ENCODE measurements at places on chromosomes 2 and 18.

- no peak for DNase-seq
Observed at GRCh38 chr18:8912348-8913326, 189.9 kb upstream of the NDUFV2 start.

DNA sequence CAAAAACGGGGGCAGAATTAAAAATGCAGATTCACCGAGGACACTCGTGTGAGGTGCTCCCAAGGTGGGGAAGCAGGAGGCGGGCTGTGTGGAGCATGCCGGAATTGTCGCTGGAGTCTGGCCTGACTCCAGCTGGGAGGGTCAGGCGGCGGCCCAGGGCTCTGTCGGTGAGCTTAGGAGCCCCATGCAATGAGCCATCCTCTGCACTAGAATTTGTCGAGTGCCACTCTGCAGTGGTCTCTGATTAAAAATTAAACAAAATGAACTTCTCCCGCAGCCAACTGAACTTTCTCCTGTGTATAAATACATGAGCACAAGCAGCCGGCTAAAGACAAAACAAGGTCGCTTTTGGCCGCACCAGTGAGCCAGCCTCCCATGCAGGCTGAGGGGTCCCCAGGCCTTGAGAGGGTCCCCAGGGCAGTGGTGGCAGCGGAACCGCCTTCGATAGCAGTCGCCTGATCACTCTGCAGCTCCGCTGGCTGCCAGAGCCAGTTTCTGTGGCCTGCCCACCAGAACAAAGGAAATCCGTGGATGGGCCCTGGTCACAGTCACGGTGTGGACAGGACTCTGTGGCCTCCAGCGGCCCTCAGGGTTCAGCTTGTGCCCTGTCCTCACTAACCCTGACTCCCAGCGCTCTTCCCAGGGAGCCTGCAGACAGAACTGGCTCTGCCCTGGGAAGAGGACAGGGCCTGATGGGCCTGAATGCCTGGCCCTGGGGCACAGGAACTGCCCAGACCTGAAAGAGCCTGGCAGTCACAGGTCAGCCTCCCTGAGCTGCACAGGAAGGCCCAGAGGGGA, 201.3 kb downstream of the EIPR1 start:
- no peak for DNase-seq

- DNase-seq, result no peak
Observed at GRCh38 chr2:166240387-166241313, 112.8 kb upstream of the SCN1A start.

DNA sequence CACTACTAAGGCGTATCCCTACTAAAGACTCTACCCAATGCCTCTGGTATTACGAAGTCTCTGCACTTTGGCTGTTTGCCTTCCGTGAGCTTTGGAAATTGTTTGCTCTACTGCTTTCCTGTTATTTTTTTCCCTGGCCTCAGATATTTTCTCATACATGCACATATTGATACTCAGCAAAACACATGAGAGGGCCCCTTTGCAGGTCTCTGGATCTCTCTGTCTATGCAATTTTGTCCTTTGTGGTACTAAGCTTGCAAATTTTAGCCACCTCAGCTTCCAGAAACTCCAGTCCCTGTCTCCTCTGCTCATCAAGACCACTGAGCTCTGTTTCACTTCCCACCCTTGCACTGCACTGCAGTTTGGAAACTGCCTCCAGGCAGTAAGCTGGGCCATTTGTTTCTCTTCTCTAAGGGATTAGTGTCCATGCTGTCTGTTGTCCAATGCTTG, 46.6 kb downstream of the TAF1B start:
- DNase-seq, result no peak

GRCh38 chr2:149487189-149487588, 100.4 kb downstream of the MMADHC start:
- no peak for DNase-seq

DNA sequence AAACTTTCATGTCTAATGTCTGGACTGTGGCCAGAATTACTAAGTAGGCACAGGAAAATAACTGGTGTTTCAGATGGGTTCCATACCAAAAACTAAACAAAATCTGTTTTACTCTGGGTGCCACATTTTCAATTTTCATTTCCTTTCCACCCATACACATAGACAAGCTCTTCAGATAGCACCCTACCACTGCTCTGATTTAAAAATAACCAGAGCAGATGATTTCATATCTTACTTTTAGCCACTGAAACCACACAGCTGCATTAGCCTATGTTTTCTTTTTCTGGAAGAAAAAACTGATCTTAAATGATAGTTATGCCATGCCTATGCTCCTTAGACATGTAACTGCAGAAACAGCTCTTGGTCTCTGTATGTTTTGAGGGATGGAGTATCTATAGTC, 647.6 kb downstream of the CPS1 start:
- no peak for DNase-seq

DNA sequence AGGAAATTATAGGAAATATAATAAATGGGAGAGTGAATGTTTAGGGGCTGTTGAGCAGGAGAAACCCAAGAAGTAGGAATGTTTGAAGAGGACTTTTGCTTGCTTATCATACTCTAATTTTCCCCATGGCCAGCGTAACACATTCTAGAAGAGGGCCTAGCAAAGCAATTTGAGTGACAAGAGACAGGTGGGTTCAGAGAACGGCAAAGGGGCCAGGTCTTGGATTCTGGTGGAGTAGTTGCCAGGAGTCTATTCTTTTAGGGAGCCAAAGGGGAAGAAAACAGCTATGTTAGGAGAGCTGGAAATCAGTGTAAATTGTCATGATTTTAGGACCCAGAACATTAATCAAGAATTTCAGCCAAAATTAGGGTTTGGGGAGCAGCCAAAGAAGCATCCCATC, 96.5 kb downstream of the COL5A2 start:
- no peak for DNase-seq

DNA sequence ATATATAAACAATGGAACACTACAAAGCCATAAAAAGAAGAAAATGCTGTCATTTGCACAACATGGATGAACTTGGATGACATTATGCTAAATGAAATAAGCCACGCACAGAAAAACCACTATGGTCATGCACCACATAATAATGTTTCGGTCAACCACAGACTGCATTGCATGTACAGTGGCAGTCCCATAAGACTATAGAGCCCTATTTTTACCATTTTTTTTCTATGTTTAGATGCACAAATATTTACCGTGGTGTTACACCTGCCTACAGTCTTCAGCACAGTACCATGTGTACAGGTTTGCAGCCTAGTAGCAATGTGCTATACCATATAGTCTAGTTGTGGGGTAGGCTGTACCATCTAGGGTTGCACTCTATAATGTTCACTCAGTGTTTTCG, 476.1 kb downstream of the DLGAP1 start:
- no peak for DNase-seq

DNA sequence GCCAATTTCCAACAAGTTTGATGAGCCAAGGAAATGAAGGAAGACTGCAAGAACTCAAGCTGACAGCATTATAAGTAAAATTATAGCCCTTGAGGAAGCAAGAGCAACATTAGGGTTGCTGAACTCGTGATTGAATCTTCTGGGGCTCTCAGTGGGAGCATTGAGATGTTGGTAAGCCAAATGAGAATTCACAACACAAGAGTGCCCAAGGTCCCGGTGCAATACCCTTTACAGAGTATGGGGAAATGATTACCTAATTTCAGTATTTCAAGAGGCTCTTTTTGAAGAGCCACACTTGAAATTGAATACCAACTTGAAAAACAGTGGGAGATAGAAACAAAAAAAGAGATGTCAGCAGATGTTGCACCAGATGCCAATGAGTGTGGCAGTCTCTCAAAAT, 554.5 kb downstream of the STK39 start:
- DNase-seq, result no peak

DNA sequence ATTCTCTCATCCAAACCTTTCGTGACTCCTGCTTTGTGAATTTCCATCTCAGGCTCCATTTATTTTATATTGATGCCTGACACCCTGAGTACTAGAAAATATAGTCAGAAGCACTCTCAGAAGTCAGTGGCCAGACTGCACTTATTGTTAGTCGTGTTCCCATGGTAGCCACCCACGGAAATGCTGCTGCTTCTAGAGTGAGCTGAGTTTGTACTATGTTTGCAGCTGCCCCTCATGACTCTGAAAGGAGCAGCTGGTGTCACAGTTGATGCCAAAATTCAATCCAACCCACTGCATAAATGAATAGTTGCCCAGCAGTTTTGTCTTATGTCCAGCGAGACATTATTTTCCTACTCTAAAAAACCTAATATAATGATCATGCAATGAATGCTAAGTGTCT, 265.2 kb upstream of the SPHKAP start:
- DNase-seq, result no peak

GRCh38 chr2:63613391-63613901, 24.7 kb downstream of the MDH1 start:
- DNase-seq, result no peak

DNA sequence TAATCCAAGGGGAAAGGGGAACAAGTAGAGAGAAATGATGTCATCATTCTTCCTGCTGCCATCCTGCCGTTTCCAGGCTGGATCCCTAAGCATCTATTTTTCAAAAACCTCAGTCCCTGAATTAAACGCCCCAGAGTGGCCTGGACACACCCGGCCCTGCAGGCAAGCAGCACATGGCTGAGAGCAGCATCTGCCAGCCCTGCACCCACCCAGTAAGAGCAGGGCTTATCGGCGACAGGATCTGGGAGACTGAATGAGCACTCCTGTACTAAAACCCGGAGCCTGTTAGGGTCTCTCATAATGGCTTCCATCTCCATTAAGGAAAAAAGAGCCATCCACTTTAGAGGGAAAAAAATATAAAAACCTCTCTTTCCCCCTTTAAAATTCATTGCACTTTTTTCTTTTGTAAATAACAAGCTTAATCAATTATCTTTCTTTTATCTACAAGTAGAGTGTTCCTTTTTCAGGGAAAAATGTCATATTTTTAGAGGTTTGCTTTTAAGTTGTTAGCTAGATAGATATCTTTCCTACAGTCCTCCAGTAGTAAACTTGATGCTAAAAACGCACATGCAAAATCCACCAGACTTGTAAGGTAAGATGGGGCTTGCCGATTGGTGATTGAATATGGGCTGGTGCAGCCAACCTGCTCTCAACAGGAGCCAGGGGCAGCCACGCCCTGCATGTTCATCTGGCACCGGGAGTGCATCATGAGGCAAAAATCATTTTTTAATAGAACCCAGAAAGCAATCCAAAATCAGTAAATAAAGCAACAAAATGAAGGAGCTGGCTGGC, 457.8 kb downstream of the EIPR1 start:
- DNase-seq, result no peak

DNA sequence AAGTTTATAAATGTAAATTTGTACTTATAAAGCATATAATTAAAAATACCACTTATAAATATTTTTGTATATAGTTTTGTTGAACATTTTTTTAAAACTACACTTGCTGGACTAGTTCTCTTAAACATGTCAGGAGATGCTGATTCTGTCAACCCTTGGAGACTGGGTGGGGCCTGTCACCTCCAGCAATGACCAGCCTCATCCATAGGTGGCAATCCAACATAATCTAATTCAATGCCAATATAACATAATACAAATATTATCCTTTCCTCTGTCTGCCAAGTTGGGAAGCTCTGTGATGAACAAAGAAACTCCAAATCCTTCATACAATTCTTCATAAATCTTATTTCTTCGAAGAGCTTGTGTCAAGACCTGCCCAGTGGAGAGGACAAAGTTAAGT, 140.4 kb downstream of the RBMS1 start:
- DNase-seq, result no peak

- DNase-seq, result no peak
Observed at GRCh38 chr2:56047136-56047535, 123.6 kb upstream of the EFEMP1 start.

DNA sequence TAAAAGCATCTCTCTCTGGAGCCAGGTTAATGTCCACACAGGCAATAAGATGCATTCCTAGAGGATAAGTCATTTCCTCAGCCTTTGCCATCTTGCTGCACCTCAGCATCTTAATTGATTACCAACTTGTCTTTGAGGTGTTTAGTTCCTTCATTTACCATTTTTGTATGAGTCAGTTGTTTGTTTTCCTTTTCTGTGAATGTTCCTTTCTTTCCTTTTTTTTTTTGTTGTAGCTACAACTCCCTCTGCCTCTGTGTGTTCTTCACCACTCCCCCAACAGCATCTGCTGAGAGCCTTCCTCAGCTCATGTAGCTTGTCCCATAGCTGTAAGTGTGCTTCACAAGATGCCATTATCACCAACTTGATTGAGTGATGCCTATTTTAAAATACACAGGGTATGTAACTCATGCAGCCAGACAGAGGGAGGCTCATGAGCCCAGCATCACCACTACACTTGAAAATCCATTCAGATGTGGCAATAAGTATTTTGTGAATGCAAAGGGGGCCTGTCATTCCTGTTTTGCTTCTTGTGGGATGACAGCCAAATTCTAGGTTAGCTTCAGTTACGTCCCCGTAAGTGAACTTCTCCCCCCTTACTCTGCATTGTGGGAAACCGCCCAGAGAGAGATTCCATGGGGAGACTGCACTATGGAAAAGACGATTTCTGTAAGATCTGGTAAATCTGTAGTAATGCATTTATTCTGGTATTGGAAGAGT, 315.9 kb upstream of the ZEB2 start:
- DNase-seq, result no peak

DNA sequence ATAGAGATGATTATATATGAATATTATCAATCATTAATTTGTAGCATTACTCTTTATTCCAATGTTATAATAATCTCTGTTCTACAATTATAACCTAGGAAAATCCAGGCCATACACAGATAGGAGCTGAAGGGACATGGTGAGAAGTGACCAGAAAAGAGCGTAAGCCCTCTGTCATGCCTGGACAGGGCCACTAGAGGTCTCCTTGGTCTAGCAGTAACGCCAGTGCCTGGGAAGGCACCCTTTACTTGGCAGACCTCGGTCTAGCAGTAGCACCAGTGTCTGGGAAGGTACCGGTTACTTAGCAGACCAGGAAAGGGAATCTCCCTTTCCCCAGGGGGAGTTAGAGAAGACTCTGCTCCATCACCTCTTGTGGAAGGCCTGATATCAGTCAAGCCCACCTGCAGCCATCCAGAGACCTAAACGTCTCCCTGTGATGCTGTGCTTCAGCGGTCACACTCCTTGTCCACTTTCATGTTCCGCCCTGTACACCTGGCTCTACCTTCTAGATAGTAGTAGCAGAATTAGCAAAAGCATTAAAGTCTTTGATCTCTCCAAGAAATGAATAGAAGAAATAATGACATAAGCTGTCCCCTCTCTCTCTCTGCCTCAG, 447.5 kb upstream of the FSIP2 start:
- DNase-seq, result no peak

GRCh38 chr2:5121642-5122041, 570.5 kb upstream of the SOX11 start:
- no peak for DNase-seq

DNA sequence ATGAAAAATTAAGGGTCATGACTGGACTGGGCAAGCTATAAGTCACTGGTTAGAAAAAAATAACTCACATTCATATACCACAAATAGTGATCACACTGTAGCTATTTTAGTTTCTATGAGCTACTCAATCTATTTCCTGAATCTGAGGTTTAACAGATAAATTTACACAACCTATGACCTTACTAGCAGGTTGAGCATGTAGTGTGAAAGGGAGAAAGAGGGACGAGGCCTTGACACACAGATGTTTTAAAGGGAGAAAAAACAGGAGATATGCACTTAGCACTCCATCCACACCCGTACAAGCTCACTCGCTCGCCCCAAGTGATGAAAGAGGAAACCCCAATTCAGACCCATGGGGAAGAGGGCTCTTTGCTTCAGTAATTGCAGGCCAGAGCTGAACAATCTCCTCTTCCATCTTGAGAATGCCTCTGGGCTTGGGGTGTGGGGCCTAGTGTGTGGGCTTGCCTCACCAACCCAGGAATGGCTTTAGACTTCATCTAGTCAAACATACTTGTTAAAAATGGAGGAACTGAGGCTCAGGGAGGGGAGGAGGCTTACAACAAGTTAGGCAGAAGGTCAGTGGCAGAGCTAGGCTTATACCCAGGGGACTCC, 10.7 kb downstream of the CYRIA start:
- DNase-seq, result no peak

GRCh38 chr2:217489145-217489960, 513.4 kb downstream of the TNS1 start:
- no peak for DNase-seq

- no peak for DNase-seq
Observed at GRCh38 chr2:240412975-240413812, 22.3 kb upstream of the GPC1 start.

All from activated T-helper 1 cell treated with anti-CD3 and anti-CD28 coated beads, Interleukin-2, amount 50 U/mL, for 16 hours (primary cell).